ENCODE measurements at places on chromosomes 4 and X. TPM values are rescaled to one million over a fixed set of nuclear protein-coding genes. Genes with fewer than 3 reads are reported as not detected.

The XKRX gene
- under 0.01 TPM for total RNA-seq

DNA sequence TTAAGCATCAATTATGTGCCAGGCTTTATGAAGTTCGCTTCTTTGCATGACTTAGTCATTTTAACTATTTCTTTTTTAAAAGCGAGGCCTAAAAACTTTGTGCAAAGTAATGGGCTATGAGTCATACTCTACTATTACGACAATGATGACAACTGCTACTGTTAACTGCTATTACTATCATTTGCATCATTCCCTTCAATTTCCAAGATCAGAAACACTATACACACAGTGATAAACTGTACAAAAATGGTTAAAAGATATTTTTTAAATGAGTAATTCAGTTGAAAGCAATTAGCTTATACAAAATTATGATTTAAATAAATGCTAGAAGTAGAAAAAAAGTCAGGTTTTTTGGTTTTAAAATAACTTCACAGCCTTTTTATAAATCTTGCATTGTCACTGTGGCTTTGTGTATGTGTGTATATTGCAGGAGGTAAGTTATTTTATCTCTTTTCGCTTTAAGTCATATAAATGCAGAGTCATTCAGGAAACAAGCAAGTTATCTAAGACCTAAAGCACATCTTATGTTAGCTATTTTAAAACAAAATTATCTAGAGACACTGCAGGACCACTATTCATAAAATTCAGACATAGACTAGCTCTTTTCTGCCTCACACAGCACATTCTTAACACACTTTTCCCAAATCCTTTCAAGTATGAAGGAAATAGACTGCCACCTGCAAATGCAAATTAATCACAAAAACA is 18.5 kb upstream of the CXCL3 start:
- DNase-seq, result no peak

GRCh38 chr4:72378901-72379300 is 190.1 kb downstream of the ADAMTS3 start:
- no peak for DNase-seq

DNA sequence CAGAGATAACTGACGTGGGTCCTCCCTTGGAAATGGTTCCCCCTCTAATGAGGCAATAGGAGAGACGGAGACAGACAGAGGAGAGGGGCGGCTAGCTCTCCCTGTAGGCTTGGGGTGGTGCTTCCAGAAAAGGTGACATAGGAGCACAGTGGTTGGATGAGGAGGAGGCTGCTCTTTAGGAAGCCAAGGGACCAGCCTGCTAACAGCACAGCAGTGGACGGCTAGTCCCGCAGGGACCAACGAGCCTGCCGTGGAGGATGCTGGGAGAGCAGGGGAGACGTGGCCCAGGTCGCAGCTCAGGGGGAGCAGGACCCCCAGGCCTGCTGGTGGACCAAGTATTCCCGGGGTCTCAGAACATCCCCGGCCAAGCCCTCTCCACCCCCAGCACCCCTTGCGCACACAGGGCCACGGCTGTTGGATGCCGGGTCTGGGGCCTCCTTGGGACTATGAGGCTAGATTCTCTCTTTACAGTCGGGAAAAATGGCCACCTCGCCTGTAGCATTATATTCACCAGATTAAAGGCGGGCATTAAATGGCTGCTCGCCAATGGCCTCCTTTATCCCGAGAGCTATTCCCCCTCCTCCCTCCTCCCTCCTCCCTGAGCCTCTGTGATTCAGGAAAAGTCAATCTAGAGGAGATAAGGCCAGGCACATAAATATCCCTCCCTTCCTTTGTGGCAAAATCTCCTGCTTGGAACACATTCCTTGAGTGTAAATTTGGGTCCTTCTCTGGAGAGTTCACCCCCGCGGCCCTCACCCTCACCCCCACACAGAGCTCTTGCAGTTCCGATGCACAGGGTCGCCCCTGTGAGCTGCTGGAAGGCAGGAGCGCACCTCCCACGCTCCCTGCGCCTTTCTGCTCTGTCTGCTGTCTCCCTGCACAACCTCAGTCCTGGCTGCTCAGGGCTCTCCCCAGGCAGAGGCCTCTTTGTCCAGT is 30.5 kb upstream of the NSG1 start:
- no peak for DNase-seq

The NLRP2B gene
- under 0.01 TPM for total RNA-seq

- no peak for DNase-seq
Measured at GRCh38 chr4:98864560-98864959, 64.4 kb downstream of the EIF4E start.

- no peak for DNase-seq
Measured at GRCh38 chr4:1757836-1758235, 35.3 kb upstream of the FGFR3 start.

The C4orf36 gene
- not detected for total RNA-seq

The AFF2 gene
- total RNA-seq, result 0.22 TPM

- peak; percentile 21 for DNase-seq
Measured at GRCh38 chrX:44343412-44344141, at the start of gene EFHC2. EFHC2 (minus strand) TSS chrX:44343672; CDS start chrX:44343588, 84 bp downstream.

DNA sequence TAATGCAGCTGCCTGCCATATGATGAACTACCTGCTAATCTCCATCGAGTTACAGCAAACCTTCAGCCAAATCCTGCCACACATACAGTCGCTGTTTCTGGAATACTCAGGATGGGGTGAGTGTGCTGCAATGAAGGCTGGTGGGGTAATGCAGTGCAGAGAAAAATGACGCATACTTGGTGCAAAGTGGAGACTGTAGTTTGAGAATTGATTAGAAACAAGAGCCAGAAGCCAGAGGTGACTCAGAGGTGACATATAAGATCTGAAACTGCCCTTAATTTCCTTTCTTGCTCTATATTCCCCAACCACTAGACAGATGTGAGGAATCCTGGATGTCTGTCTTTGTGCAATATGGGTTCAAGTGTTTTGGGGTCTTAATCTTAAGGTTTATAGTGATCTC is 22.0 kb downstream of the C4orf54 start:
- no peak for DNase-seq

- no peak for DNase-seq
Measured at GRCh38 chr4:88419874-88420273, 37.0 kb upstream of the HERC5 start.

All from lung microvascular endothelial cell (primary cell).